Activated naive CD4-positive, alpha-beta T cell (primary cell): ENCODE measurements at places on chromosomes 4 and X.

- DNase-seq = no peak
Measured at GRCh38 chr4:66633477-66633876, 911.8 kb downstream of the CENPC start.

DNA sequence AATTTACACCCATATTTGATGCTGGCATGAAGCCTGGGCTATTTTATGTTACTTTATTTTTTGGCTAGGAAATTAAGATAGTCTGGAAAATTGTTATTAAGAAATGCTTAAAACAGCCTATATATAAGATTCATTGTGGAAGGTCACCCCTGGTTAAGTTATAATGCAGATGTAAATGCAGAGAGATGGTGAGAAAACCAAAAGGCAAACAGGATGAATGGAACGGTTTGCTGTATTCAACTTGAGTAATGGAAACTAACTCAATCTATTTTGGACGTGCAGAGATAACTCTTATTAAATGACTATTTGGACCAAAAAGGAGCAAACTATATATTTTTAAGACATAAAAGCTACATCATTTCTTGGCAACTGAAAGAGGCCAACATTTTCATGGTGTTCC is 446.3 kb upstream of the FRG1 start:
- no peak for DNase-seq

DNA sequence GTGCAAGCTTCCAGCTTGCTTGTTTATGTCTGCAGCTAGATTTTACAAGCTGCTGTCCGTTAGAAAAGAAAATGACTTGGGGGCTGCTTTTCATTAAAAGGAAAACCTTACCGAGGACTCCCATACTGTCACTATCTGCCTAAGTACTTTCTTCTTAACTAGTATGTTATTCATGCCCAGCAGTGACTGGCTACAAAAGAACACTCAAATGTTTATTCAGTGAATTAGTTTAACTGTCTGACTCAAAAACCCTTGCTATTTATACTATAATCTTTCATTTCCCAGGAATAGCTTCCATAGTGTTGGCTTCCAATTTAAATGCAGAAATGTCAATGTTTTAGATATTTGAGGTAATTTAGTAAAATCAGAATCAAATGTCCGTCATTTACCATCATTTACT is 164.9 kb downstream of the DTHD1 start:
- DNase-seq = no peak

DNA sequence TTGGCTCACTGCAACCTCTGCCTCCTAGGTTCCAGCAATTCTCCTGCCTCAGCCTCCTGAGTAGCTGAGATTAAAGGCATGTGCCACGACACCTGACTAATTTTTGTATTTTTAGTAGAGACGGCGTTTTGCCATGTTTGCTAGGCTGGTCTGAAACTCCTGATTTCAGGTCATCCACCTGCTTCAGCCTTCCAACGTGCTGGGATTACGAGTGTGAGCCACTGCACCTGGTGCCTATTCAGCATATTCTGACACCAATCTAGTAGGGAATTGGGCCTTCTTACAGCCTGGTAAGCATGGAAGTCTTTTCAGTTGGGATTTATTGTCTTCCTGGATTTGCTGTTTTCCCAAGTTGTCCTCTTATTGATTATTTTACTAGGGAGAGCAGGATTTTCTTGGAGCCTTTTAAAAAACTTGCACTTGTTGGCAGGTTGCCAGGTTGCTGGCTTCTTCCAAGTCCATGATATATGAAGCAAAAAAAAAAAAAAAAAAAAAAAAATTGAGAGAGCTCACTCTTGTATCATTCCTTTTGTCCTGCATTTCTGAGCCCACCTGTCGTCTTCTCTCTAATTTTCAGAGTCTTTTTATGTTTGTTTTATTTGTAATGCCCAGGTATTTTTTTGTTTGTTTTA is 43.7 kb downstream of the TMPRSS11E start:
- DNase-seq = no peak

- DNase-seq = no peak
Measured at GRCh38 chr4:185309770-185310169, 86.0 kb downstream of the LRP2BP start.

- no peak for DNase-seq
Measured at GRCh38 chr4:102819588-102820365, 7.6 kb downstream of the UBE2D3 start.

GRCh38 chrX:132909643-132910042 is 48.8 kb downstream of the HS6ST2 start:
- no peak for DNase-seq

DNA sequence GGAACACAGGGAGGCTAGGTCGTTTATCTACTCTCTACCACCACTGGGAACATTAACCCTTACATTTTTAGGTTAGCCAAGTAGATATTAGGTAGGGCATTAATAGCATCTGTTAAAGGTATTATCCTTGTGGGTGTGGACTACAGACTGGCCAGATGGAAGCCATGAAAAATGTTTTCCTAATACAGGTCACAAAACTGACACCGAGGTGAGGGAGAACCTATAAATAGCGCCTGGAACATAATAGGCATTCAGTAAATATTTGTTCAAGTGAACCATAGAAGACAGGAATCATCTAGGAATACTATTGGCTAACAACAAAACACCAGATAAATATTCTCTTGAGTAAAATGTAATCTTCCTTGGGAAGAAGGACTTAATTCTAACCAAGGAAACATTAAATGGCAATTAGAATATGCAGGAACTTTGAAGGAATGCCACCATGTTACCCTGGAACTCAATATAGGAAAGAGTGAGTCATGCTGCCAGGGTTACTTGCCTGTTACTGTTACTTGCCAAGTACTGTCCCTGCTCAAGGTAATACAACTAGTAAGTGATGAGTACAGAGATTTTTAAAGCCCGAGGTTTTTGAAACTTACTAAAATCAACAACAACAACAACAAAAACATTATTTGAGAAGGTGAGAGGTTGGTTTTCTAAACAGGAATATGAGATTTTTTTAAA is 79.0 kb downstream of the SOX3 start:
- no peak for DNase-seq

DNA sequence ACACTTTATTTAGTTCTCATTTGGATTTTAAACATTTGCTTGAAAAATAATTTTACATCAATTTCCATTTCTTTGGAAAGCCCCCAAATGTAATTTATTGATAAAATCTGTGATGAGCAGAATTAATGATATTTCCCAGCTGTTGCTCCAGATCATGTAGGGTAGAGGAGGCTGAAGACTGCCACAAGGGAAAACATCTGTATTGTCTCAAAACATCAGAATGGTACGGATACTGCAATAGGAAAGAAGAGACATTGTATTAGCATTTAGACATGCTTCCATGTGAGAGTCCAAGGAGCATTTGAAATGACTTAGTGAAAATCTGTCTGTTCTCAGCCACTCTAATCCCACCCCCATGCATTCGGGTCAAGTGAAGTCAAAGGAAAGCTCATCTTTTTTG is 14.4 kb downstream of the ADH1A start:
- DNase-seq = no peak

- no peak for DNase-seq
Measured at GRCh38 chrX:79139446-79139845, 5.0 kb upstream of the GPR174 start.

- DNase-seq = no peak
Measured at GRCh38 chrX:152600853-152601633, 36.7 kb upstream of the GABRQ start.

DNA sequence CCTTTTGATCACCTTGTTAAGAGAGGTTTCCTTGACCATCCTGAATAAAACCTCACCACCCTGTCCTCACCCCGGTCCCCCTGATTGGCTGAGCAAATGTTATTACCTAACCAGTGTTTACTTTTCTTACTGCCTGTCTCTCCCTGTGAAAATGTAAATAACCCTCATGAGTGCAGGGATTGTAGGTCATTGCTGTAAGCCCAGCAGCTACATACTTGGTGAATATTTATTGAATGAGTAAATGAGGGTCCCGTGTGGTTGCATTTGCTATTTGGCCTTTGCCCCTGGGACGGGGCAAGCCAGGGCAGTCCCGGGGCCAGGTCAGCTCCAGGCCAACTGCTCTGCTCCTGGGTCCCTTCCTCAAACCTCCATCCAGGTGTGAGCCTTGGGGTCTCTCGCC is 55.5 kb upstream of the CLCN4 start:
- DNase-seq = no peak

- no peak for DNase-seq
Measured at GRCh38 chr4:53196882-53197771, 168.7 kb downstream of the SCFD2 start.

GRCh38 chrX:106811131-106811910 is 8.8 kb downstream of the TBC1D8B start:
- DNase-seq = no peak

DNA sequence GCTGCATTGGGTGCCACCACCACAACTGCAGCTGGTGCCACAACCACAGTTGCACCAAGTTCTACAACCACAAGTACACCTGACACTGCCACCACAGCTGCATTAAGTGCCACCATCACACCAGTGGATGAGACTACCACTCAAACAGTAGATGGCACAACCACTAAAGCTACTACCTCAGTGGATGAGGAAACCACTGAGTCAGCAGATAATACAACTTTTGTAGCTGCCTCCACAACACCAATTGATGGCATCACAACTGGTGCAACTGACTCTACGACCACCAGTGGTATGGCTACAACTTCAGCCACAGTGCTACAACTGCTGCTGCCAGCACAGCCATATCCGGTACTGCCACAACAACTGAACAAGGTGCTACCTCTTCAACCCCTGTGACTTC is 35.1 kb upstream of the CABS1 start:
- DNase-seq = no peak

GRCh38 chr4:23384741-23385140 is 505.1 kb downstream of the PPARGC1A start:
- no peak for DNase-seq

- no peak for DNase-seq
Measured at GRCh38 chrX:11451151-11451550, 157.9 kb downstream of the AMELX start.

DNA sequence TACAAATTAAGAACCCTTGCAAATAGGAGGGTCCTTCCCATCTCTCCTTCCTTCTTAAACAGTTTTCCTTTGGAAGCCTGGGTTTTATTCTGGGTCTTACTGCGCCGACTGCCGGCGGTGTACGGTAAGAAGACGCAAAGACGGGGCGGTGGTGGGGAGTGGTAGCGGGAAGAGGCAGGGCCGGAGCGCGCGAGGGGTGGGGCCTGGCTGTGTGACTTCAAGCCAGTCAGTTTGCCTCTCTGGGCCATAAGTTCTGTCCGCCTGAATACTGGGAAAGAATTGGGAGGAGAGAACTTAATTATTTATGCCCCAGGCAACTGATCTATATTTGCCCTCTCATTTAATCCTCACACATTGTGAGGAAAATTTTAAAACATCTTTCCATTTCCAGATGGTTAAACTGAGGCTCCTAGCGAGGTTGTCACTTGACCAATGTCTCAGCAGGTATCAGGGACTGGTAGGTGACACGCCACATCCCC is 726 bp upstream of the KANTR start:
- DNase-seq = peak; percentile 27

DNA sequence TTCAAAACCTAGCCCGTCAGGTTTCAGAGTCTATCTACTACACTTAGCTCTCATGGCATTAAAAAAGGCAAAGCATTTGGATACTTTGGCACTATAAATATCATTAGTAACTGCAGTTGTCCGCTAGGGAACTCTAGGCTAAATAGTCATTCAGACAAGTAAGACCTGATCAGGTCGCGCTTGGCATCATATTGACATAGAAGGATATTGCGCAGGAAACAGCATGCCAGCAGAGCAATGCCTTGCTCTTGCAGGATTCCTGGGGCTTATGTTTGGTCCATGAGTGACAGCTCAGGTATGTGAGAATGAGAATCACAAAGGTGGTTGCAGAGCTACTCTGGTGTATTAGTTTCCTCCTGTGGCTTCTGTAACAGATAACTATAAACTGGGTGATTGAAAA is 62.7 kb downstream of the KDM6A start:
- DNase-seq = no peak

- DNase-seq = peak; percentile 78
Measured at GRCh38 chrX:20442597-20442996, 175.9 kb upstream of the RPS6KA3 start.

DNA sequence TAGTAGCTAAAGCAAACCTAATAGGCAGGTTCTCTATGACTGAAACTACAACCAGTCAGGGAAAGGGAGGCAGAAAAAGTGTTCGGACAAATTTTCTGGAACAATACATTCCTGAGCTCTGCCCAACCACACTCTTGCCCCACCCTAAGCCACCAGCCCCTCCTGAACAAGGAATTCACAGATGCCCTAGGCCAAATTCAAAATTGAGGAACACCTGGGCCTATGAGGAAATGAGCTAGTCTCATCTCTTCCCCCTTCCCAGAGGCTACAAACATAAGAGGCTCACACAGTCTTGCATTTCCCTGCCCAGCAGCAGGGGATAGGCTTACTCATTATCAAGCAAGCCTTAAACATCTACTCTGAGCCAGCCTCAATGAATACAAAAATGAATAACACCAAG is 284.7 kb downstream of the ZNF674 start:
- DNase-seq = no peak

DNA sequence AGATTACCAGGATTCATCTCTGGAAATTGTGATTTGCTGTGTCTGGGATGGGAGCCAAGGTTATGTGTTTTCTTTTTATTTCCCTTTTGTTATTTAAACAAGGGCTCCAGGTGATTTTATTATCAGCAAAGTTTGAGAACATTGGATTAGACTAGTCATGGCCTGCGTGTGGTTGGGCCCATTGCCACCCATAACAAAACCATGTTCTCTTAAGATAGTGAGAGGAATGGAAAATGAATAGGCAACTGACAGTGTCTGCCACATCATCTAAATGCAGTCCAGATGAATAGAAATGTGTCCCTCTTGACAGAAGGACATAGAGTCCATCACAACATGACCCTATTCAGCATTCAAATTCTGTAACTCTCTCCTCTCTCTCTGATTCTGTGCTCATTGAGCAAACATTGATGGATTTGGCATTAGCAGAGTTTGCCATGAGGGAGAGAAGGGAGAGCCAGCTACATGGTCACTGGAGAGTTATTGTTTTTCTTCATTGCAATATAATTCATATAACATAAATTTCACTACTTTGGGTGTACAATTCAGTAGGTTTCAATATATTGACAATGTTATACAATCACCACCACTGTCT is 11.7 kb downstream of the XK start:
- DNase-seq = no peak

GRCh38 chrX:120309873-120310705 is 1.2 kb downstream of the TMEM255A start:
- DNase-seq = no peak

DNA sequence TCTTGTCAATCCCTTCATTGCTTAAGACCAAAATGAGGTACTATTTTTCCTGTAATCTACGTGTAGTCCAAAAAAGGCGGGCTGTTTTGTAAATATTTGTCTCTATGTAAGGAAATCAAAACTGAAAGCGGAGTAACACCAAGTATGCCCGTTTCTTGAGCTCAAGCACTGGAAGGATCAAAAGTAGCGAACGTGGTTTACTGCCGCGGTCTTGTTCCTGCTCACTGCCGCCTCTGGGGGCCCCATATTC is 71.5 kb downstream of the AFF1 start:
- DNase-seq = no peak

GRCh38 chr4:1370321-1371124 is 23.5 kb downstream of the UVSSA start:
- no peak for DNase-seq

GRCh38 chr4:63583007-63583406 is 826.2 kb downstream of the TECRL start:
- DNase-seq = no peak
